ENCODE measurements at places on chromosomes 11 and 22. TPM values are rescaled to one million over a fixed set of nuclear protein-coding genes. Genes with fewer than 3 reads are reported as not detected.

Gene MUC6
- not detected for total RNA-seq

Gene NFAM1
- 0.82 TPM for total RNA-seq

Gene RCOR2
- total RNA-seq = 14.3 TPM

Gene TRIM48
- total RNA-seq = not detected

DNA sequence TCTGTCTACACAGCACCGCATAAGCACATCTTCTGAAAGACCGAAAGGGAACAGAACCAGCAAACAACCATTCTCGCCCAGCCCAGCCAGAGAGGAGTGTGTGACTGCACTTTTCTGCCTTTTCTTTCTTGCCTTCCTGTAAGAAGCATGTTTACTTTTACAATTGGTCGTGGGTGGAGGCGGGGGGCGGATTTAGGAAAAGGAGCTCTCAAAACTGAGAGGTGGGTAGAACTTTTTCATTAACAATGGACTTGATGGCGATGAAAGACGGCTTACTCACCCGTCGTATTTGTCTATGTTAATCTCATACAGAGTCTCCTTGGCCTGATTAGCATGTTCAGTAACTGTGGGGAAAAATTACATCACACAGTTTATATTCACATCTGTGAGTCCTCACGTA lies 27.2 kb downstream of the CERK start:
- DNase-seq = no peak

DNA sequence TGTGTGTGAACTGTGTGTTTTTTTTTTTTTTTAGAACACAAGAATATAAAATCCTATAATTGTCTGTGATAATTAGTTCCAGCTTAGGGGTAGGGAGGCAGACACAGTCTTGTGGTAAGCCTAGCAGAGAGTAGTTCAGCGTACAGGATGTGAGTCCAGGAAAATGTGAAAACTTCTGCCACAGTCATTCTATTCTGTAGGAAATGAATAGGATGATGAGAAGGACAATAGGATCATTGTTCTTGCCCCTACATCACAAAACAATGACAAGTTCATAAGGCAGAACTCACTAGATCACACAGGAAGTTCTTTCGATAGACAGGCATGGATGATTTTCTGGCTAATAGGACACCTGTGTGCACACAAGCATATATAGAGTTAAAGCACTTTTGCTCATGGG lies 132.2 kb downstream of the NAV2 start:
- DNase-seq = peak; percentile 59

- no peak for DNase-seq
Observed at GRCh38 chr11:72771507-72771906, 19.3 kb upstream of the ARAP1 start.

DNA sequence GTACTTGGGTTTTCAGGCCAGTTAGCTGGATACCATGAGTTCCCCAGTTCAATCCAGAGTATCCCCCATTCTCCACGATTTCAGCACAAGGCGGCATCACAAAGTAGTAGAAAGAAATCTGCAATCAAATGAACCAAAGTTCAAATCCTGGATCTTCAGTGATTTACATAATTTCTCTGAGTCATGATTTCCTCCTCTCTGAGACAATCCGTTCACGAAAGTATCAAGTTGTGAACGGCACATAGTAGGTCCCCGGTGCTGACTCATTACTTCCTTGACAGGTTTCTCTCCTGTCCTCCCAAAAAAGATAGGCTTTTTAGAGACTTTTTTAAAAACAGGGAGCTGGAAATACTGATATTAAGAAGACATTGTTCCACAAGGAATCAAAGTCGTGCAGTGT lies 69.1 kb upstream of the AKIP1 start:
- DNase-seq = no peak

DNA sequence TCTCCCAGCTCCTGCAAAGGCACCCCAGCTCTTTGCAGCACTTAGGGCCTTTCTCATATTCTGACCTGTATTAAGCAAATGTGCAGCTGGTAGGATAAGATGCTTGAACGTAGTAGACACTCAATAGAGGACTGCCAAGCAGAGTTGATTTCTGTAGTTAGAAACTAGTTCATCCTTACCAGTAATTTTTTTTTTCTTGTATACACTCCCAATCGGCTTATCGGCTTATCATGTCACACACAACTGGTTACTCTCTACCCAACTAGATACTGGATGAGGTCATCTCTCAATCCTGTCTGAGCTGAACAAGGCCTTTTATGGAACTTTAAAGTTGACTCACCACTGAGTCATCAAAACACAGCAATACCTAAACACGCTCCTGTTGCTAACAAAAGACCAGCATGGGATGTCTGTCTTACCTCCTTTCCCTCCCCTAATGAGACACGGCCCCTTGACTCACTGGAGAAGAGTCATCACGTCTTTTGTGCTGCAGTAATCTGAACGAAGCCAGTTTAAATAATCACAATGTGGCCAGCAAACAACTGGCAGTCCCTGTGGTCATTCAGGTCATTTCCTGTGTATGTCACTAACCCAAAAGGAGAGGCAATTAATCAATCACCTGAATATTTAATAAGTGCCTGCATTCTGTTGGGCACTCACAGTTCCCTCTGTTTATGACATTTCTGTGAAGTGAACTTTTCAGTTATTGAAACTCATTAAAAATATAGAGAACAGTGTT lies 7.5 kb upstream of the WEE1 start:
- no peak for DNase-seq

- DNase-seq = no peak
Observed at GRCh38 chr11:84310268-84310667, 1024.1 kb upstream of the CCDC90B start.

DNA sequence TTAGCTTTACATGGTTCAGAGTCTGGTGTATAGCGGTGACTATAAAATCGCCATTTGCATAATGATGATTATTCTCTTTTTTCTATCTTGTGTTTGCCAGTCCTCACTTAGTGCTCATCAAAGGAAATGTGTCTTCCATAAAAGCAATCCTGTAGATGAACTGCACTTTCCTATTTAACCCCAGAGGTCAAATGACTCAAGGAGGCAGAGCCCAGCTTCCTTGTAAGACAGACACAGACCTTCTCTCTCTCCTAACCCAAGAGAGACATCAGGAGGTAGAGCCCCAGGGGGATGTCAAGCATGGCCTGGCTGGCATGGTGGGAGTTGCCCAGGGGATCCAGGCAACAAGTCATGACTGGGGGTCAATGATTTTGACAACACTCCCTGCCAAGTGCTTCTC lies 46.9 kb upstream of the CRTAM start:
- no peak for DNase-seq
